ENCODE measurements at places on chromosomes 7 and 10.

GRCh38 chr7:140998715-140999114, 16.0 kb downstream of the MRPS33 start:
- DNase-seq = no peak

DNA sequence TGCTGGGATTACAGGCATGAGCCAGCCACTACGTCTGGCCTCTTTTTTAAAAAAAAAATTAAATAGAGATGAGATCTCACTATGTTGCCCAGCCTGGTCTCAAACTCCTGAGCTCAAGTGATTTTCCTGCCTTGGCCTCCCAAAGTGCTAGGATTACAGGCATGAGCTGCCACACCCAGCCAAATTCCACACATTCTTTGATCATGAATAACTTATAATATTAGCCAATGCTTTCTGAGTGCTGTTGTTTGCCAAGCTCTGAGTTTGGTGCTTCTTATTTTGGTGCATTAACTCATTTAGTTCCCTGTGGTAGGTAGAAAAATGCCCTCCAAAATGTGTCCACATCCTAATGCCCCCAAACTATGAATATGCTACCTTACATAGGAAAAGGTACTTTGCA, 47.2 kb upstream of the MKI67 start:
- DNase-seq = no peak

DNA sequence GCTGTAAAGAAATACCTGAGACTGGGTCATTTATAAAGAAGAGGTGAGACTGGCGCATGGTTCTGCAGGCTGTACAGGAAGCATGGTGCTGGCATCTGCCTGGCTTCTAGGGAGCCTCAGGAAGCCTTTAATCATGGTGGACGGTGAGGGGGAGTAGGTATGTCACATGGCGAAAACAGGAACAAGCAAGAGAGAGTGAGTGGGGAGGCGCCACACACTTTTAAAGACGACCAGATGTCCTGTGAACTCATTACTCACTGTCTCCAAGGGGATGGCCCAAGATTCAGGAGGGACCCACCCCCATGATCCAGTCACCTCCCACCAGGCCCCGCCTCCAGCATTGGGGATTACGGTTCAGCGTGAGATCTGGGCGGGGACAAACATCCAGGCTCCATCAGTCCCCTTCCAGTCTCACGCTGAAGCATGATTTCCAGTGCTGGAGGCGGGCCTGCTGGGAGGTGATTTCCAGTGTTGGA, 3.2 kb downstream of the ZNF316 start:
- no peak for DNase-seq

- no peak for DNase-seq
Measured at GRCh38 chr7:156585025-156585648, 55.4 kb upstream of the RNF32 start.

DNA sequence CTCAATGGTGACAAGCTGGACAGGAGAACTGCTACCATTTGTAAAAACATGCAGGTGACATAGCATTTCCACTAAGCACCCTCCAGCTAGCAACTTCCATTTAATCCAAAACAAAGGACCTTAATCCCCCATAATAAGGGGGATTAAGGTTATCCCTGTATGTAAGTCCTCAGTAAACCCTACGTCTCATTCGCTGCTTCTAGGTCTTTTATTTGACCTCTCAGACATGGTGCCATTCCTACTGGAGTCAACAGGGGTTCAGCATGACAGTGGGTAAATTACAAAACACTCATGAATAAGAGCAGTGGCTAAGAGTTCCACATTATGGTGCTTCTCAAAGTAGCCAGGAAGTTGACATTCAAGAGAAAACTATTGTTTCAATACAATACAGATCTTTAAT, 121.8 kb upstream of the CAV2 start:
- no peak for DNase-seq

GRCh38 chr10:71868192-71868697, 17.2 kb upstream of the PSAP start:
- no peak for DNase-seq

- DNase-seq = no peak
Measured at GRCh38 chr10:89171263-89171872, 35.7 kb downstream of the CH25H start.

GRCh38 chr10:104281694-104282093, 12.7 kb downstream of the GSTO2 start:
- no peak for DNase-seq

GRCh38 chr10:20874261-20874660, 22.9 kb downstream of the NEBL start:
- DNase-seq = no peak

DNA sequence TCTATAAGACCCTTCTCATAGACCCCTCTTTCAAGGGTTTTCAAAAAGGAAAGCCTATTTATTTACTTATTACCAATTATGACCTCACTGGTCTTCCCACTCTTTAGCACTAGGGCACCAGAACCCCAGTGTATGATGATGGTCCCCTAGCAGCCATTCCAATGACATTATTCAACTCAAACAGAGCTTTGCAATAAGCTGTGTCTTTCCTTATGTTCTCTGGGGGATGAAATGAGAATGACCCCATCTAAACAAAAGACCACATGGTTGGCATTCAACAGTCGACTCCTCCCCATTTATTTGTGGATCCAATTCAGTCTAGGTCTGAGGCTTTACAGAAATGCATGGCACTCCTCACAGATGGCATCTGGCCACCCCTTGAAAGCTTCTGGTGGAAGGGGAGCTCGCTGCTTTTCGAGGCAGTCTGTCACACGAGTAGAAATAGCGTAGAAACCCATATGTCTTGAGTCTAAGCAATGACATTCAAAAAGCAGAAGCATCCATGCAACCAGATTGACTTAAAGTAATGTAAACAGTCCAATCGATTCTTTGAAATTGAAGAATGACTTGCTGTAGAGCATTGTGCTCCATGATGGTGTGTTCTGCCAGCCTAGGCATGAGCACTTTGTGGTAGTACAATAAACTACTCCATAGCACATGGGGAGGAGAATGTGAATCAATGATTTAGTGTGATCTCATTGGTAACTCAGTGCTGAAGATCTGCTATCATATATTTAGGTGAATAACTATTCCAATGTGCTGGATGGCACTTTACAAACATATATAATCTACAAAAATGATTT, 29.8 kb downstream of the NRP1 start:
- DNase-seq = no peak

DNA sequence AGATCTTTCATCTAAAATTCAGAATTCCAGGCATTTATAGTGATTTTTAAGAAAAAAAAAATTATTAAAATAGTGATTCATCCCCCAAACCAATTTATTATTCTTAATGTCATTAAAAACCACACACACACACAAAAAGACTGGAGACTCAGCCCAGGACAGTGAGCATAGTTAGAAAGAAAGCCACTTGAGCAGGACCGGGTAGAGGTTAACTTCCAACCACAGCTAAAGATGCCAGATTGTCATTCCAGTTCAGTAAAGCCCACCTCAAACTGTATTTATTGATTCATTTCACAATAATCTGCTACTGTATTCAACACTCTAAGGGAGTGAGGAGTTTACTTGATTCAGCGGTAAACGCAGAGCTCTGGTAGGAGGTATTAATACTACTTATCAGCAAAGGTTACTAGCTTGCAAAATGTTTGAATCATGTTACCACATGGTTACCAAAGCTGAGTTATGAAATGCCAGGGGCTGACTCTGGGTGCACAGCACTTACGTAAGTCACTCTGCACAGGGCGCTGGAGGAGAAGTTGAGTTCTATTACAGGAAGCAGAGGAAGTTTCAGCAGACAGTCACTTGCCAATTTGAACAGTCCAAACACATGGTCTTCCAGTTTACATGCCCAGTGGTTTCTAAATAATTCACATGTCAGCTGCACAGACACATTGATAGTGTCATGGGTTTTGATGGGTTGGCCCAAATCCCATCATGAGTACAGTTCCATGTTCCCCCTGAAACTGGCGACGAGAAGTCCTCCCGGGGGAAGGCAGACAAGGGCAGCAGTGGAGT, 64.6 kb downstream of the KLF6 start:
- DNase-seq = no peak

DNA sequence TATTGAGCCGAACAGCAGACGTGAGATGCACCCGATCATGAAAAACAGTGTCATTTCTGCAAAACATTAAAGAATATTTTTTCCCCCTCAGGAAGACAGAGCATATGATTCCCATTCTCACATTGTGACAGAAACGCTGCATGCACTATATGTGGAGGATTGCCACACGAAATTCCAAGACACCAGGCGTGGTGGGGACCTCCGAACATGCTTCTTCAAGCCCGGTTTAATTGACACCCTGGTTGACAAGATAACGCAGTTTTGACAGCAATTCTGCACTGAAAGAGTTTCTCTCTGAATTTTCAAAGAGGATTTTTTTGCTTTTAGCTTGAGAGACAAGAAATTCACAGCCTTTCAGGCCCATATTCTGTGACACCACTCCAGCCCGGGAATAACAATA, 442.8 kb upstream of the NRP1 start:
- no peak for DNase-seq

GRCh38 chr10:12243864-12244620, 48.1 kb downstream of the CDC123 start:
- no peak for DNase-seq

DNA sequence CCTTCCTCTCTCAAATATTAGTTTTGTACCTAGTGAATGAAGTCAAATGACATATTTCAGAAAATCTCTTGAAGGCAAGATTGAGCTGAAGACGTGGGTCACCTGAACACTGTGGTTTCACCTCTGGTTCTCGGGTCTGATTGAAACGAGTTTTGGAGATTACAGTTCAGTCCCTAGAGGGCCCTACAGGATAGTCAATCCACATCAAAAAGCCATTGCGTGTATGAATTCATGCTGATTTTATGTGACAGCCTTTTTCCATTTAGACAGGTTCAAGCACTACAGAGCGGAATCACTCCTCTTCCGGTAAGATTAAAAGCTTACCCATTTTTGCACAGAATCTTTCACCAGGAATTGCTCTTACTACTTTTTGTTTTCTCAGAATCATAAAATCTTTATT, 62.2 kb downstream of the VIM start:
- no peak for DNase-seq

GRCh38 chr10:19935176-19935575, 118.9 kb downstream of the PLXDC2 start:
- no peak for DNase-seq

- no peak for DNase-seq
Measured at GRCh38 chr7:156998988-156999957, 11.2 kb downstream of the MNX1 start.

GRCh38 chr7:64892666-64893309, 10.3 kb upstream of the ZNF273 start:
- DNase-seq = no peak

DNA sequence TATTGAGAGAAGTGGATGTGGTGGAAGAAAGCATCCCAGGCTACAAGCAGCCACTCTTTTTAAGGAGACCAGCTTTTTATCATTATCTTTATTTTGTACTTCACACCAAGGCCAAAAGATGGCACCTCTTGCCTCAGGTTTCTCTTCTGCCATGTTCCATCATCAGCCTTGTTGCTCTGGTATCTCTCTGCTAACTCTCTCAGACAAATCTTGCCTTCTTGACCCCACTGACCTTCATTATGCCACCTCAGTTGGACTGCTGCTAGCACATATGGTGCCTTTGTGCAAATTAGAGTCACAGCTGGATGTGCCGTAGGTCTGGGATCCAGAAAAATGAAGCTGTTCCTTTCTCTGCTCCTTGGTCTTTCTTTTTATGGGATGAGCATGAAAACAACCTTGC, 47.1 kb upstream of the DYNC1I1 start:
- no peak for DNase-seq

GRCh38 chr7:81008901-81009300, 90.0 kb upstream of the SEMA3C start:
- no peak for DNase-seq

GRCh38 chr10:102393411-102394078, 2.0 kb upstream of the NFKB2 start:
- no peak for DNase-seq

DNA sequence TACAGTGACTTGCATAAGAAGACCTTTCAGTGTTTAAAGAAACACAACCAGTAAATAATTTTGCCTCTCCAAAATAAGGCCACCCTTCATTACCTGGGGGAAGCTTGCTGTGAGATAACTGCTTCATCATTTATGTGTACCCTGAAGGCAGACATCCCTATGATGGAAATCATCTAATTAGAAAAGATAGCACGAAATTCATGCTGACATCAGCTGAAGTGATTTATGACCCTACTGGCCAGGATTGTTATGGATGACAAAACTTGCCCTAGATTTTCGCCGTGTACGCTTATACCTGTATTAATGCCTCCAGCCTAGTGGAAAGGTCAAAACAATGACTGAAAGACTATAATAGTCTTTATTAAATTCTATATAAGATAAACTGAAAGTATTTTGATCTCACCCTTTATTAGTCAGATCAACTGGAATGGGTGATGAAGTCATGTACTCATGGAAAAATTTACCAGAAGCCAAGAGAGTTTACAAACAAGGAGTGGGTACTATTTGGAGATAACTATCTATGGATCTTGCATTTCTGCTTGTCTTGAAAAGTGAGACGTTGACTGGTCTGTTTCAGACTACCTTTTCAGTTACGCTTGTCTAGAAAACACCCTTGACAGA, 114.2 kb downstream of the PPP1R3A start:
- no peak for DNase-seq

DNA sequence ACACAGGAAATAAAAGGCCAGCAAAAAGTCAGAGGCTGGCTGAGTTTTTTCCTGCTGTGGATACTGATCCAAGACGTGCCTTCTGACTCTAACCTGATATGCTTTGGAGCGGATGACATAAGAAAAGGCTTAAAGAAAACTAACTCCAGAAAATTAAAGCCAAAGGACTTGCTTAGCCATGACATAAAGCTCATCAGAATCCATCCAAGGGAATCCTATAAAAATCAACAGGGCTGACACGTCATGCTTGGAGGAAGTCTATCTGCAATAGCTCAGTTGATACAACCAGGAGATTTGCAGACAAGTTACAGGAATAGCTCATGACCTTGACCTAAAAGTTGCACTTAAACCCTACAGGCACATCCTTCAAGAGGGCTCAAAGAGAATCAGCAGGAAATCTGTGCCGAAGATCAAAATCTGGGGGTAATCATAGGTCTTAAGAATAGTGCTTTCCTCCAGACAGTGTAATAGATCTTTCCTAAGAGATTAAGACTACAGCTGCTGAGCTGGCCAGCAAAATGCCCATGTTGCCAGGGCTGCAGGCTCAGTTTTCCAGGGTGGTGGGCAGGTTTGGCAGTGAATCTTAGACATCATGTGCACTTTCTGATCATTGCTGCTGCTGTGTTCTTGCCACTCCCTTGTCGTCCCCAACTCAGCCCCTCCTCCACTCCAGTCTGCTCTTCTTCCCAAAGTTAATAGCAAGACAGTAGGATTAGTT, 111.5 kb upstream of the SVIL start:
- DNase-seq = no peak

DNA sequence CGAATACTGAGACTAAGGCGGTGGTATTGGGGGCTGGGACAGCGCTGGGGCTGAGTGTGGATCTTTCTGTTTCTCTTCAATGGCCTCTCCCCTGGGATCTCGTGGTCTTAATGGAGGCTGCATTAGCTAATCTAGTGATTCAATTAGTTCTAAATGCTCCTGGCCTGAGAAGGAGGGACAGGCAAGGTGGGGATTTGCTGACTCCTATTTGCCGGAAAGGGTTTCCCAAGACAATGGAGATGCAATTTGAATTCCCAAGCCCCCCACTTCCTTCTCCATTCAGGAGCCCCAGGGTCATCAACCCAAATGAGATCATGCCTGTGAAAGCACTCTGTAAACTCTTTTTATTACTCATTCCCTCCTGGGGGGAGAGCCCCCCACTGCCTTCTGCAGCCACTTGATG, 111.7 kb upstream of the PLXNA4 start:
- DNase-seq = no peak

- no peak for DNase-seq
Measured at GRCh38 chr7:101121991-101122932, 4.6 kb upstream of the SERPINE1 start.

Data from stimulated activated CD8-positive, alpha-beta memory T cell treated with anti-CD3 and anti-CD28 coated beads, Interleukin-7, amount 100 ng/mL, for 1 hour (primary cell).